ENCODE measurements at places on chromosomes 1 and 21.

- DNase-seq = peak; percentile 37
Measured at GRCh38 chr1:5119366-5120234, 465.2 kb downstream of the AJAP1 start.

DNA sequence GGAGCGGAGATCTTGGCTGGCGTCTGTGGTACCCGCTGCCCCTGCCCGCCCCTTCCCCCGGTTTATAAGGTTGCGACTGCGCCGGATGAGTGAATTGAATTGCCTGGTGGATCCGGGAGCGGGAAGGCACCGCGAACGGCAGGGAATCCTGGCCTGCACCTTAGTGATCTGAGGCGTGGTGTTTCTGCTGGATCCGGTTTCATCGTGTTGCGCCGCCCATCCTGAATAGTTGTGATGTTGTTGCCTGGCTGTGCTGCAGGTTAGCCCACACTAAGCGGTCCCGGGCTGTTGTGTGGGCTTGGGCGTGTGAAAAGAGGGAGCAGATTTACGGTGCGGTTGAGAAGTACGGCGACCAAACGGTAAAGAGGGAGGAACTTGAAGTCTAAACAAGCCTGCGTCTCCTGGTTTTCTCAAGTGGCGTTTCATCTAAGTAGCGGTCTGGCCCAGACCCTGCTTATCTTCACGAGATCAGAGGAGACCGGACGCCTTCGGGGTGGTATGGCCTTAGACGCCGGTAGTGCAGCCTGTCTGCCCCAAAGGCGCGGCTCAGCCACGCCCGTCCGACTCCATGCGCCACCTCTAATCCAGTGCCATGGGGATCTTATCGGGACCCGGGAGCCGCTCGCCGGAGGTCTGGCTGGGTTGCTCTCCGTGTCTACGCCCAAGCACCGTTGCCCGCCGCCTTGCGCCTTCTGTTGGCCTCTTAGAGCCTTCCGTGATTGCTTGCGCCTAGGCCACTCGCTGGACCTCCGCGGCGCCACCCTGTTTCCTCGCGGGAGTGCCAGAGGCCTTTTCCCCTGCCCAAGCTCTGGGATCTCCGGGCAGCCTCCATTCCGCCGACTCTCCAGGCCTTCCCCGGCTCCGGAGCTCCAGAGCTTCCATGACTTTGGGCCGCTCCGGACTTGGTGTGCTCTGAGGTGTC, 87.5 kb upstream of the RHOU start:
- DNase-seq = peak; percentile 82

GRCh38 chr21:46180778-46181391, 3.4 kb downstream of the SPATC1L start:
- DNase-seq = peak; percentile 13

DNA sequence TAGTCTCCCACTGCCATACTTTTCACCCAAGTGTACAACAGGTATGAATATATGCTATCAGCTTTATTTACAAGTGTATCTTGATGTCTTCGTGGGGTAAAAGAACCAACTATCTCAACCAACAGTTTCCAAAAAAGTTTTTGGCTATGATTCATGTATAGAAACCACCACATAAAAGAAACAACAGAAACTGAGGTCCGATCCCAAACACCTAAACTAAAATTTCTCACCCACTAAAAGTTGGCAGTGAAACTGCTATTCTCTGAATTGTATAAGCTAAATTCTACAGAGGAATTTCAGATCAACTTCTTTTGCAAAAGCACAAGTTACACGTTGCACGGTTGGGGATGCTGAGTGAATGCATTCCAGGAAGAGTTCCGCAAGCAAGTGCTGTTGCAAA, 5.0 kb upstream of the KCNE1 start:
- no peak for DNase-seq

DNA sequence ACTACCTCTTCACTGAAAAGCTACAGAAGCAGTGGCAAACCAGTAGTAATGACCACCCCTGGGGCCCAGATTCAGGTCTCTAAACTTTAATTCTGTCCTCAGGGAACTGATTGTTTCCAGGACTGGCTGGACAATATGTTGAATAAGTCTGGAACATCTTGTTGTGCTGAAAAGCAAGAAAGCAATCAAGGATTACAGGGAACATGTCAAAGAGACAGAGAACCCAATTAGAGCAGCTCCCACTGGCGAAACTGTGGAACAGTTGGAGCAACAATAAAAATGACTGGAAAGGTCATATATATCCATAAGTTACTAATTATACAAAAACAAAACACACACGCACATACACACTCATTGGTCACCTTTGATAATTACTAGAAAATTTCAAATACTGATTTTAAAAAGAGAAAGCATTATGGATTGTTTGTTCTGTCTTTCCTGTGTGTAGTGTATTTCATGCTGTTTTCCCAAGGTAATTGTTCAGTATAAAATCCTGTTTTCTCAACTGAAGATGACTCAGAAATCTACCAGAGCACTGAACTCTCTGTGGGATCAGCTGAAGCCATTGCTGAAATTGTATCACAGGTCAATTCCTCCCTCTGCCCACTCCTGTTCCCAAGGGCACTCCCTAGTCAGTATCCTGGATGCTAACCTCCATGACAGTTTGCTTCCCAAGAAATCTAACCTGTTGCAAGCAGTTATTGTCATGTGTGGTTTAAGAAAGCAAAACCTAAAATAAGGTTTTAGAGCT, 83.6 kb upstream of the RGS1 start:
- DNase-seq = no peak

DNA sequence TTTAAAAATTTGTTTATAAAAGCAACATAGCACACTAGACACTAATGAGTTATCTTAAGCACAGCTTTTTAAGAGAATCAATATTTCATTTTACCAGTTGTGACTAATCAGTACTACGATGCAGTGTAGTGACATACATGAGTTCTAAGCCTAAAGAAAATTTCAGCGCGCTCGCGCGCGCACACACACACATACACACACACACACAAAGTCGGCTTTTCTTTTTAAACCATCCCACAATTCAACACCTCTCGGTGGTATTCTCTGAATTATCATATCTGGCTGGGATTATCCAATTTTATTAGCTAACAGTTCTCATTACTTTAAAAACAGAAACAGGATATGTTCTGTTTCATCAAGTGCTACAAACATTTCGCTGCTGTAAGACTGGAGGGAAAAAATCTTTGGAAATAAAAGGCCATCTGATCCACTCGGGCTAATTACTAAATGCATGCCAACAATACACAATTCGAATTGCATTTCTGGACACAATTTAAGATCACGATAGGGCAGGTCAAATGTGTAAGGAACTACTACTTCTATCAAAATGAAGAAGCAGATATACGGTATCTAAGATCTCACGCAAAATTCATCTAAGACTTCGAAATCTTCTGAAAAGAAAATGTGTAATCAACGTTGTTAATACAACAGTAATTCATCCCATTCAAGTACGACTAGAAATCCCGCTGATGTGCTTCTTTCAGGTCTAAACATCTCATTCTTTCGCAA, 1.2 kb downstream of the TUT4 start:
- no peak for DNase-seq

DNA sequence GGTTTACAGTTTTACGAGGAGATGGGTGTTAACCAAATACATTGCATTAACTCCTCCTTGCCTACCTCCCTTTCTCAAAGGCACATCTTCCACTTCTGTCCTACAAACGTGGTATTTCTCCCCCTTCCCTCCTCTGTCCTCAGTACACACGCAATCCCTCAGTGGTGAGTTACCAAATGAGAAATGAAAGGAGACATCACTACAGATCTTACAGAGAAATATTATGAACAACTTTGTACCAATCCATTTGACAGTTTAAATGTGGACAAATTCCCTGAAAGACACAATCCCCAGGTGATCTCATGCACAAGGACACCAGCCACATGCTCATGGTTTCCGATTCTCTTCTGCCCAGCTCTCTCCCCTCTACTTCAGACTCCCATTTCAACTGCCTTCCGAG, 6.4 kb downstream of the LACTBL1 start:
- no peak for DNase-seq

DNA sequence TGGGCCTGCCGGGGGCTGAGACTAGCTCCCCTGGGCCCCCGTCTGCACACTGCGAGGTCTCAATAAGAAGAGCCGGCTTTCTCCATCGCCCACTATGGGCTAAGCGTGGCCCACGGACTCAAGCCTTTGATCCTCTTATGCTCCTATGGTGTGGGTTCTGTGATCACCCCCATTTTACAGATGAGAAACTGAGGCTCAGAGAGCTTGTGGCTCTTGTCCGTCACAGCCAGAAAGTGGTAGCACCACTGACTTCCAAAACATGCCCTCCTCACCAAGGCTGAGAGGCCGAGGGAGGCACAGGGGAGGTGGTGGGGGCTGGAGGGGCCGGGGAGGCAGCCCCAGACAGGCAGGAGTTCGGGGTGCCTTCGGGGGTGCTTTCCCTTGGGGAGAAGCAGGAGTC, 39.0 kb upstream of the CASZ1 start:
- no peak for DNase-seq

- no peak for DNase-seq
Measured at GRCh38 chr1:59737638-59738037, 77.1 kb upstream of the HOOK1 start.

- DNase-seq = peak; percentile 98
Measured at GRCh38 chr21:46324390-46325072, 575 bp downstream of the PCNT start.

DNA sequence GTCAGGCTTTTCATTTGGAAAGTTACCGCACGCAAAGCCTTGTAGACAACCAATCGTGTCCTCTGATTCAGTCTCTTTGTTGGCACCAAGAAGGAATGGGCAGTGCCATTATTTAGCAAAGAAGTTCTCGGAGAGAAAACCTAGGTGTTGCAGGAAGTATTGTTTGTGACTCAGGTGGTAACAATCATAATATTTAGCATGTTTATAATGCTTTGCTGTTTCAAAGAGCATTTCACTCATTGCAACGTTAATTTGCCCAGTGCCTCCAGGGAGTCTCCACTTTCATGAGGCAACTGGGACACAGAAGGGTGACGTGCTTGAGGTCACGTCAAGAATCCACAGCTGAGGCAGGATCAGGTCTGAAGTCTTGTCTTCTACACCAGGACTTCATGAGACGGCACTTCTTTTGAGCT, 31.4 kb downstream of the STPG1 start:
- DNase-seq = no peak

DNA sequence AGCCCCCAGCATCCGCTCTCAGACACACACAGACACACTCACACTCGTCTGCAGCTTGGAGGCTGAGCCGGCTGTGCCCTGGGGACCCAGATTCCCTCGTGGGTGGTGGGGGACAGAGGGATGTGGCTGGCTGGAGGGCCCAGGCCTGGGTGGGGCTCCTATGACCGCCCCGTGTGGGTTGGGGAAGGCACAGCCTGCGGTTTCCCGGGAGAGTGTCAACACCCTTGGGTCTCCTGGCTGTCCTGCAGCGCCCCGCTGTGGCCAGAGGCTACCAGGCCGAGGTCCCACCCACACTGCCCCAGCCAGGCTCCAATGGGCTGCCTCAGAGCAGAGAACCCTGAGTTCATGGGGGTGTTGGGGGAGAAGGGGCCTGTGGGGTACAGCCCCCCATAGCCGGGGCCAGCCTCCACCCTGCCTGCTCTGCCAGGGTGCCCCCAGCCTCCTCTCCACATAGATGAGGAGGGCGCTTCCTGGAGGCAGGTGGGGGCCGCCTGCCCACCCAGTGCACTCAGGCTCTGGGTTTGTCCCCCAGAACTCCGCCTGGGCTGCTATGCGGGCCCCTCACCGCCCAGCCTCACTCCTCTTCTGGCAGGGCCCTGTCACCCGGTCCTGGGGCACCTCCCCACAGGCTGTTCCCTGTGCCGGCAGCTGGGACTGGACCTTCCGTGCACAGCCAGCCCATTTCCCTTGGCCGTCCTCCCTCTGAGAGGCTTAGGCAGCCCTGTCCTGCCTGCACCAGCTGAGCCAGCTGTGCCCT, at the start of gene TTC34:
Gene TTC34 (minus strand): TSS at position 159 of the 757 bp plus-strand sequence. CDS start 866 bp downstream, outside the sequence.
- peak; percentile 72 for DNase-seq

DNA sequence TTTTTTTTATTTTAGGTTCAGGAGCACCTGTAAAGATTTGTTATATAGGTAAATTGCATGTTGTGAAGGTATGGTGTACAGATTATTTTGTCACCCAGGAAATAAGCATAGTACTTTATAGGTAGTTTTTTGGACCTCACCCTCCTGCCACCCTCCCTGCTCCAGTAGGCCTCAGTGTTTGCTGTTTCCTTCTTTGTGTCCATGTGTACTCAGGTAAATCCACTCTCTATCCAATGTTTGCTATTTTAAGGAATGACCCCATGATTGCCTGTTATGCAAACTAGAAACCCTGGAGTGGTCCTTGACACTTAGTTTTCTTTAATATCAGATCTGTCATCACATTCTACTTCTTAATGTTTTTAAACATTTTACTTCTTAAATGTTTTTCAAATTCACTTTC, 33.9 kb downstream of the LHX9 start:
- no peak for DNase-seq

DNA sequence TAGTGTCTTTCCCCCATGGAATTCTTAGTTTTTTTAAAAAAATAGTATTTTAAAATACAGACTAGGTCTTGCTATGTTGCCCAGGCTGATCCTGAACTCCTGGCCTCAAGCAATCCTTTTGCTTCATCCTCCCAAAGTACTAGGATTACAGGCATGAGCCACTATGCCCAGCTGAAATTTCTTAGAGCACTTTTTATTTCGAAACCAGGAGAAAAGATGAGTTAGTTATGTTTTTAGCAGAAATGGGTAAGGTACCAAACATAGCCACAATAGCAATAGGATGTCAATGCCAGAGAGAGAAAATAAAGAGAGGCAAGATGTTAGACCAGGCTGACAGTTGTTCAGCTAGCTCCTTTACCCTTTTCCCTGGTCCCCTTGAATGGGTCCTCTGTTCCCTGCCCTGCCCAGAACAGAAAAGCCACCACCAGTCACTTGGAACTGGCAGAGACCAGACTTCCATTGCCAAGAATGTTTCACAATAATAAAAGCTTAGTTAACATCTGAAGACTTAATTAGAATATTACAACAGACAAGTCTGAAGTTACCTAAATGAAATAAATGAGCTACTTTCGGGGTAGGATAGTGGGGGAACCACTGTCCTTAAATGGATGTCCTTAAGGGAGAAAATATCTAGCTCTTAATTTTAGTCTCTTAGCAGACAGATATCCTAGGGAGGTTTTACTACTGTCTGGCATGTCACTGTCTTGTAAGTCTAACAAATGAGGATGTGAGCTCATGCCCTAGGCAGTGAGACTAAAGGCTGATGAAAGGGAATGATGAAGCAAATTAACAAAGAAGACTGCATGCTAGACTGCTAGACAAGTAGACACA, 54.3 kb downstream of the ABL2 start:
- DNase-seq = no peak
